ENCODE measurements at places on chromosomes 7 and 10. TPM values are rescaled to one million over a fixed set of nuclear protein-coding genes. Genes with fewer than 3 reads are reported as not detected.

Gene WNT2
- total RNA-seq, result 0.12 TPM

Gene ABLIM1
- total RNA-seq, result 20.6 TPM

Gene ACBD7
- 0.47 TPM for total RNA-seq

Gene APBB1IP
- total RNA-seq, result 0.51 TPM

Gene OR9A4
- total RNA-seq, result not detected

Gene CNNM1
- total RNA-seq, result 2.2 TPM

Gene TEX36
- total RNA-seq, result not detected

Gene TBXAS1
- 4.9 TPM for total RNA-seq

Gene TMEM176A
- 6.2 TPM for total RNA-seq

Gene ASB10
- not detected for total RNA-seq

Gene HOXA1
- 3.3 TPM for total RNA-seq

Gene GPR85
- total RNA-seq, result 0.35 TPM

Gene ITIH5
- total RNA-seq, result 3.5 TPM

Gene SLC16A9
- total RNA-seq, result 1.8 TPM

Data from pericardium fibroblast (primary cell).